Fibroblast of the aortic adventitia (primary cell): ENCODE measurements at places on chromosomes 13 and 19. TPM values are rescaled to one million over a fixed set of nuclear protein-coding genes. Genes with fewer than 3 reads are reported as not detected.

The ZNF610 gene
- 1.7 and 2.3 TPM in 2 replicates for total RNA-seq

The EMP3 gene
- total RNA-seq: 93.3 and 369 TPM in 2 replicates

The SLC25A41 gene
- not detected in 2 replicates for total RNA-seq

The HTR2A gene
- total RNA-seq: 0.82 and 6.0 TPM in 2 replicates

The NALCN gene
- 1.1 and 3.1 TPM in 2 replicates for total RNA-seq

The LGALS7B gene
- not detected in 2 replicates for total RNA-seq

The NAPSA gene
- total RNA-seq: not detected in 2 replicates

The NLRP11 gene
- not detected in 2 replicates for total RNA-seq

The FARP1 gene
- 16.2 and 20.3 TPM in 2 replicates for total RNA-seq

The PDX1 gene
- not detected in 2 replicates for total RNA-seq

The ELANE gene
- total RNA-seq: 0.09 and 2.9 TPM in 2 replicates

The PSG11 gene
- total RNA-seq: 0.09 TPM in 1 of 2 replicates, not detected in the other

The SMIM24 gene
- not detected in 2 replicates for total RNA-seq

The IGFL1 gene
- not detected in 2 replicates for total RNA-seq

The BORA gene
- total RNA-seq: 4.3 and 7.0 TPM in 2 replicates

The SYT3 gene
- 0.09 TPM in 1 of 2 replicates, not detected in the other for total RNA-seq

The NLRP4 gene
- not detected in 2 replicates for total RNA-seq

The EPS8L1 gene
- 0.63 and 1.5 TPM in 2 replicates for total RNA-seq

The PSPN gene
- total RNA-seq: 0.41 and 1.2 TPM in 2 replicates

The PSG7 gene
- total RNA-seq: 0.27 TPM in 1 of 2 replicates, not detected in the other

The SERPINE3 gene
- total RNA-seq: not detected in 2 replicates

The CAPN12 gene
- total RNA-seq: 0.18 TPM in 1 of 2 replicates, not detected in the other

The MEDAG gene
- 122 and 325 TPM in 2 replicates for total RNA-seq

The PGLYRP2 gene
- total RNA-seq: not detected in 2 replicates

The TNFSF9 gene
- total RNA-seq: 1.7 and 2.6 TPM in 2 replicates

The TEX26 gene
- not detected in 2 replicates for total RNA-seq

The LIM2 gene
- not detected in 2 replicates for total RNA-seq
